SJCRH30 (cell line): ENCODE measurements at places on chromosomes 6 and 20. TPM values are rescaled to one million over a fixed set of nuclear protein-coding genes. Genes with fewer than 3 reads are reported as not detected.

DNA sequence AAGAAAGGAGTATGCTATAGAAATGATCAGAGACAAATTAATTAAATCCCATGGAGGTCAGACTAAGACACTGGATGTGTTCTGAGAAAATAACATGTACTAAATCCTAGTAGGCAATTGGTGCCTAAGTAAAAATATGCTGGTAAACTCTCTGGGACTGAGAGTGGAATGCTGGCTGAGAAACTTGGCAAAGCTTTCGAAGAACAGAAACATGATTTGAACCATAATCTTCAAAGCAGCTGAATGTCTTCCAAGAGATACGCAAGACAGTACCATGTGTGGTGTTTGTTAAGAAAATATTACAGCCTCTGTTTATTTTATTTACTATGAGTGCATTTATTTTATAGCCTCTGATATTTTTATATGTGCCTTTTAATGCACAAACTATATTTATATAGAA, 55.2 kb downstream of the EFHC1 start:
- no peak for DNase-seq

DNA sequence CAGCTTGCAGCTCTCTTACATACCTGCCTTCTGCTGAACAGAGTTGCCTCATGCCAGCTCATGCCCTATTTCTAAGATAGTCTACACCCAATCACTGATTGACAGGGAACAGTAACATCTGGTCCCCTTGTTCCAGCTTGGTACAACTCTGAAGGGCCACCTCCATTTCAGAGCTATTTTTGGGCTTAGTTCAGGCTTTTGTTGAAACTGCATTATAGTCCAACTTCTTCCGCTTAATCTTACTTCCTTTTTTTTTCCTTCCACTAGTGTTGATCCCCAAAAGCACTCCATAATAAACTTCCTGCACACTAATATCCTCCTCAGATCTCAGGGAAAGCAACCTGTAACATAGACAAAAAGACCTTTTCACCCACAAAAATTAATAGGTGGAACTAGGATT, 65.7 kb upstream of the TNFRSF21 start:
- no peak for DNase-seq

- no peak for DNase-seq
Measured at GRCh38 chr6:157724960-157725741, 97.9 kb upstream of the SNX9 start.

GRCh38 chr6:3913077-3913957, 64.1 kb downstream of the FAM50B start:
- DNase-seq: peak; percentile 15

The MEI4 gene
- total RNA-seq: not detected in 2 replicates

The RSPH4A gene
- total RNA-seq: 1.6 and 2.1 TPM in 2 replicates

The JARID2 gene
- total RNA-seq: 17.2 and 18.5 TPM in 2 replicates
